ENCODE measurements at places on chromosomes 7 and 10.

DNA sequence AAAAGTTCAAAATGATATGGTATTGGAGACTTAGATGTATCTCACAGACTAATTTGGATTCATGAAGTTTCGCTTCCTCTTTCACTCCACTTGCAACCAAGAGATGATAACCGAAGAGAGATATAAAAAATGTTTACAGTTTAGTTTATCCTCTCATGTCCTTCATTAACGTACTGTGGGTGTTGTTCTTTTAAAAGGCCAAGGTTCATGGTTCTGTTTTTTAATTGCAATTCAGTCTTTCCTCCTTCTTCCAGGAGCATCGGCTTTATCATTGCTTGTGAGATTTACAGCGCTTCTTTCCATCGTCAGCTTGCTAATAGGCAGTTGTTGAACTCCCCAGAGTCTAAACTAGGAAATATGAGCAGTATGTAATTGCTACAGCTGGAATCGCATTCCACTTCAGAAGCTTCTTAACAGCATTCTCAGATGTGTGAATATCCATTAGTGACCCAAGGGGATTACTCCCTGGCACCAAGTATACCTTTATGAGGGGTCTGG, 75.9 kb upstream of the HGF start:
- DNase-seq: no peak

GRCh38 chr10:112584276-112584675, 137.3 kb downstream of the VTI1A start:
- no peak for DNase-seq

DNA sequence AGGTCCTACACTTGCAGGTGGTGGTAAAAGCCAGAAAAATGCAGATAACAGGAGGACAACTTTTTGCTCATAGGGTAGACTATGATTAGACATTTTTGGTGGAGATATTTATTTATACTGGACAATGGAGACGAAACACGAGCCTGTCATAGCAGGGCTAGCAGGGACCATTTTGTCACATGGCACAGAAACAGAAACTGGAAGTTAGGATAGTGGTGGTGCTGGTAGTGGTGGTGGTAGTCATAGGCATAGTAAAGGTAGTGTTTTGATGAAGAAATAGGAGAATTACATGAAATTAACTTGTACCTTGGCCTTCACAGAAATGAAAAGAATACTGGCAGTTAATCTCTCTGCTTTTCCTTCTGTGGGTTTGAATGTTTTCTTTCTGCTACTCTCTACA, 8.8 kb upstream of the MGAM start:
- DNase-seq: no peak

DNA sequence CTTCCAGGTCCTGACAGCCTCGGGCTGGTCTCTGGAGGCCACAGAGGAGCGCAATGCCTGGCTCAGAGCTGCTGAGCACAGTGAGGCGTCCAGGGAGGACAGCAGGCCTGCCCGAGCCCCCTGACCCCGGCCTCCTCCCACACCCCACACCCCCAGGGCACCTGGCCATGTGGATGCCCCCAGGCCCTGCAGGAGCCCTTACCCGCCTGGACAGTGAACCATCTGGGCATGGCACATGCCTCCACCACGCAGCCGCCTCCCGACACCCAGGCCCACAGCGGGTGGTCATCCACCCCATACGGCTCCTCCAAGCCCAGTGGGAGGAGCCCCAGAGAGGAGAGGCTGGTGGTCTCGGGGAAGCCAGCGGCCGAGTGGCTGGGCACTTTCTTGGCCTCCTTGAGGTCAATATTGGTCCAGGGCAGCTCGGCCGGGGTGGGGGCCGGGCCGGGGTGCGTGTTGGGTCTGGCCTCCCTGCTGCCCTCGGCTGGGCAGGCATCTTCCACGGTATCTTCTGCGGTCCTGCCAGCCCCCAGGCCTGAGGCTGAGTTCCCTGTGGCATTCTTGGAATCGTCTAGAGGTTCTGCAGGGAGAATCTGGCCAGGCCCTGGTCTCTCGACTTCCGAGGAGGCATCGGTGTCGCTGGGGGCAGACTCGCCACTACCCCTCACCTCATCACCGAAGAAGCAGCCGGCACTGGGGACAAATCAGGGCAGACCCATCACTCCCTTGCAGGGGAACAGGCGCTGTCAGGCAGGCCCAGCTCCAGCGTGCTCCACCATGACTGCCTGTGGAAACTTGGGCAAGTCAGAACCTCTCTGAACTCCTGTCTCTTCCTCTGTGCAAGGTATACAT, 18.6 kb downstream of the TECPR1 start:
- no peak for DNase-seq

GRCh38 chr10:520402-520787, 169.1 kb downstream of the DIP2C start:
- no peak for DNase-seq

DNA sequence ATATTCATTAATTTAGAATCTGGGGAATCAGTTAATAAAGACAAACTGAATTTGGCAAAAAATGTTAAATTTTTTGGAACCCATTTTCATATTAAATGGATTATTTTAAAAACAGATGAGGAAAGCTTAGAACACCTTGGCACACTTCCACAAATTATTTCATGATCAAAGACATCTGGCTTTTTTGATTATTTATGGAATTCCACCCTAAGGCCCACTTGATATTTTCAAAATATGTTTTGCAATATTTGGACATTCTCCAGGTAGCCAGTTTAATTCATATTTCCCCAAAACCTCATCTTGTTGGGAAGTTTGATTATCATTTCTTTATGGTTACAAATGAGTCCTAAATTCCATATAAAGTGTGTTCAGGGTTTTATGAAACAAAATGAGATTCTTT, 129.9 kb downstream of the DOCK4 start:
- no peak for DNase-seq

DNA sequence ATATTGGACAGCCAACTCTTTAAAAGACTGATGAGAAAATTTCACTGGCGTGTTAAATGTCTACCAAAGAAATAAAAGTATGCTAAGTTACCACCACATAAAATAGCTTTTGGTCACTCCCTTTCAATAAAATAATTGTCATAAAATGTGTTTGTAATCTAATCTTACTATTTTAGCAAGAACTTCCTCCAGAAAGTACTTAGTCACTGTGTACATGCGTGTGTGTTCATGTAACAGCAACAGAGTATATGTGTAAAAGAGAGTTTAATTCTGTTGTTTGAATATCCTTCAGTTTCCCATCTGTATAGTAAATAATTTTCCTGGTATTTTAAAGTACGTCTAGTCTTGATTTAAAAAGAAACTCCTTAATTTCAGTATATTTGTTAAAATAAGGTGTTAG, 35.0 kb upstream of the WASL start:
- DNase-seq: no peak

GRCh38 chr7:2813350-2814185, 30.5 kb downstream of the GNA12 start:
- DNase-seq: no peak

DNA sequence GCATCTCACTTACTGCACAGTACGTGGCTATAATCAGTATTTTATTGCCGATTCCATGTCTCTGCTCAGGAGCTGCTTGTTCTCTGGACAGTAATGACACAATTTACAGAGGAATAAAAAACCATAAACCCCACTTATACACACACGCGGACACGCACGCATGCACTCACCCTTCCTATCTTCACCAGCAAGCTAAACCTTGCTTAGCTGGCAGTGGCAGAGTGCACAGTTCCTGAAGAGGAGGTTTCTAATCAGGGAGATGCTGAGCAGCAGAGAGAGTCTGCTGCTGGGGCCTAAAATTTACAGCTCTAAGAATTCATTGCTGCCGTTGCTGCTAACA, 66.3 kb downstream of the SND1 start:
- no peak for DNase-seq

- no peak for DNase-seq
Measured at GRCh38 chr7:90596671-90597562, 796 bp downstream of the CDK14 start.

DNA sequence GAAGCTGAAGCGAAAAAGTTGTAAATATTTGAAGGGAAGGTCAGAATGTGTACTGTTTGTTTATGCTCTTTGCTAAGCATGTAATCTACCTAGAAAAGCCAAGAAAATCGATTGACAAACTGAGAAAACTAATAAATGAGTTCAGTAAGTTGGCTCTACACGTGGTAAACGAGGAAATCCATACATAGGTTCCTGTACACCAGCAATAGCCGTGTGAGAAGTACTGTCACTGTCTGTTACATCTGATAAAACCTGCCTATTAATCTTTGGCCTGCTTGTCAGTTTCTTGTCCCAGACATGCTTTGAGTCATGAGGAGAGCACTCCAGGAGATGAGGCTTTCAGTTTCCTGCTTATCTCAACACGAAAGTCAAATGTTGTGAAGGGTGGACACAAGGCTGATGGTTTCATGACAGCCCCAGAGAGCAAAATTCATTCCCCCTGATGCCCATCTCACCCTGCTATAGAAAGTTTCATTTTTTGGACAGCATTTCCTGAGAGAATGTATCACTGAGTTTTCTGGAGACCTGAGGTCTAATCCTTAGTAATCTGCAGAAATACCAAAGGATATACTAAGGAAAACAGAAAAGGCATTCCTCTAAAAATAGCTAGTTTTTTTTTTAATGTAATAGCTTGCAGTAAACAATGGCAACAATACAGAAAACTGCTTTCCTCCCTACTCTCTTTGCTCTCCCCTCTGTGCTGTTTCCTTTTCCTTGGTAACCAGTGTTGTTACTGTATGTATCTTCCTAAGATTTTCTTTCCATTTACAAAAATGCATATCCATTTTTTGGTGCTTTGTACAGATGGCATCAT, 18.8 kb downstream of the BMPR1A start:
- DNase-seq: no peak

DNA sequence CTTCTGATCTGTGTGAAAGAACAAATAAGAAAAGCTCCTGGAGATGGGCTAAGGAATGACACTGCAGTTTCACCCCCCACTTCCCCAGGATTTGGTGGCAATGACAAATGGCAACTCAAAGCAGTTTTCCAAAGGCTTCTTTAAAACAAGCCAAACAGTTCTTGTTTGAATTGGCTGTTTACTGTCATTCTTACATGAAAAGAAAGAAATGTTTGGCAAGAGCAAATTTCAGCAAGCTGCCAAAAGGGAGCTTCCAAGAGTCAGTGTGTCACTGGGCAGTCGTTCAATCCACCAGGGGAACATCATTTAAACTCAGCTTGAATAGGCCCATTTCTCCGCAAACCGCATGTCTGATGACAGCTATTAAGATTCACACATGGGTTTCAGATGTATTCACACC, 119.0 kb upstream of the RHOBTB1 start:
- no peak for DNase-seq

DNA sequence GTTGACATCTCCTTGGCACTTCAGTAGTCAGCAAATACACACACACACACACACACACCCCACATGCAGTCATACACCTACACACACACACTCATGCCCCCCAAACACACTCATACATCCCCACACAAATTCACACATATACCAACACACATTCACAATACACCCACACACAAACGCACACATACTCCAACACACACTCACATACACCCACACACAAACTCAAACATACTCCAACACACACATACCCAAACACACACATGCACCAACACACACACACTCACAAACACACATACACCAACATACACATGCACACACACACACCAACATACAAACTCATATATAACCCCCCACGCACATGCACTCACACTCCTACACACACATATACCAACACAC, 31.4 kb upstream of the CHST15 start:
- no peak for DNase-seq

DNA sequence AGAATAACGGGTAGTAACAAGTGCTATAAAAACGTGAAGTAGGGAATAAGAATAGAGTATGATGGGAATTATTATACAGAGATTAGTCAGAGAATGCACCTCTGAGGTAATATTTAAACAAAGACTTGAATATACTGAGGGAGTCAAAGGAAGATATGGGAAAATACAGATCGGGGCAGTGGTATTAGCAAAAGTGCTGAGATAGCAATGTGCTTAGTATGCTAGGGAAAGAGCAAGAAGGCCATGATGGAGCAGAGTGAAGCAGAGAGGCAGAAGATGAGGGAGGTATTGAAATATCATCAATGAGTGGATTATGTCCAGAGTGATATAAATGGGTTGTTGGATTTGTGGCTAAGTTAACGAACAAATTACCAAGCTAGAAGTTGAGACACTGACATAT, 96.5 kb upstream of the GPR22 start:
- DNase-seq: no peak

GRCh38 chr10:29635711-29636144, 957 bp upstream of the SVIL start:
- DNase-seq: no peak

DNA sequence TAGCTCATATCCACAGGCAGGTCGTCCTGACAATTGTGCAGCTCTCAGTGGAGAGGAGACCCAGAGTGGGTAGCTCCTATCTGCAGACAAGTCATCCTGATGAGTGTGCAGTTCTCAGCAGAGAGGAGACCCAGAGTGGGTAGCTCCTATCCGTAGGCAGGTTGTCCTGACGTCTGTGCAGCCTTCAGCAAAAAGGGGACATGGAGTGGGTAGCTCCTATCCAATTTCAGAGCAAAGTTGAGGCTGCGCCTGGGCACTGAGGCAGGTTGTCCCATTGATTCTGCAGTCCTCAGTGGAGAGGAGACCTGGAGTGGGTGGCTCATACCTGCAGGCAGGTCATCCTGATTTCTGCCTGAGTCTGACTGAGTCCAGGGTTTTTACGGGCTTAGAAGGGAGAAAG, 111.8 kb downstream of the HPSE2 start:
- no peak for DNase-seq

DNA sequence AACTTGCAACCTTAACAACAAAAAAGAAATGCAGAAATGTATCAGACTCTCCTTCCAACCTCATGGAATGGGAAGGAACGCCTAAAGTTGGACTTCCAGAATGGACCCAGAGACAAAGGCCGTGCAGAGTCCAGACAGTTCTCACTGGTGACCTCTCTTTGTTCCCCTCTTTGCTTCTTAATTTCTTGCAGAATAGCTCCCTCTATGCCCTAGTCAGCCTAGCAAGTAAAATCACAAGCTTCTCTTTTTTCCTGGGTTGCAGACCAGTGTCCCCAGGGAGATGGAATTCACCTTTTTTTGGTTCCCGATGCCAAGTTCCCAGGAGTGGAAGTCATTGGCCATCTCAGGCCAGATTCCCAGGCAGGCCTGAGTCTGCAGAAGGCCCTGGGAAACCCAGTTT, 278.0 kb downstream of the CCSER2 start:
- no peak for DNase-seq

DNA sequence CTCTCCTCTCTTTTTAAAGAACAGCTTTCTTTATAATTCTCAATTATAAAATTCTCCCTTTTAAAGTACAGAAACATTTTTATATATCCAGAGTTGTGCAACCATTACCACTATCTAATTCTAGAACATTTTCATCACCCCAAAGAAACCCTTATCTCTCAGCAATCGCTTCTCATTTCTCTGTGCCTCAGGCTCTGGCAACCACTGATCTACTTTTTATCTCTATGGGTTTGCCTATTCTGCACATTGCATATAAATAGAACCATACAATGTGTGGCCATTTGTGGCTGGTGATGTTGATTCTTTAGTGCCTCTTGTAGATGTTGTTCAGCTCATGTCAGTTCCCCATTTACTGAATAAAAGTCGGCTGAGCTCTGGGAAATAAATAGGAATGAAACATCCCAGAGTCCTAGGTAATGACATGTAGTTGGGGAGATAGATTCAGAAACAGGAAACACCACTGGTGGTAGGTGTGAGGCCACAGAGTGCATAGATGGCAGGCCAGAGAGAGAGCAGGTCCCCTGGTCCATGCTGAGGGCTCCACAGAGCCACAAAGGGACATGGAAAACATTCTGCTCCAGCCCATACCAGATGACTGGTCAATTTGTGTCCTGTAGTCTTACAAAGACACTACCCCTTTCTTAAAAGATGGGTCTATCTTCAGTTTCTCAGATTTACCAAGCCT, 126.5 kb downstream of the PLPP4 start:
- no peak for DNase-seq

GRCh38 chr10:73645251-73645650, 4.0 kb upstream of the MYOZ1 start:
- DNase-seq: no peak

Measured in activated CD8-positive, alpha-beta memory T cell treated with anti-CD3 and anti-CD28 coated beads for 1 hour (primary cell).